ENCODE measurements at places on chromosomes 7 and 10.

DNA sequence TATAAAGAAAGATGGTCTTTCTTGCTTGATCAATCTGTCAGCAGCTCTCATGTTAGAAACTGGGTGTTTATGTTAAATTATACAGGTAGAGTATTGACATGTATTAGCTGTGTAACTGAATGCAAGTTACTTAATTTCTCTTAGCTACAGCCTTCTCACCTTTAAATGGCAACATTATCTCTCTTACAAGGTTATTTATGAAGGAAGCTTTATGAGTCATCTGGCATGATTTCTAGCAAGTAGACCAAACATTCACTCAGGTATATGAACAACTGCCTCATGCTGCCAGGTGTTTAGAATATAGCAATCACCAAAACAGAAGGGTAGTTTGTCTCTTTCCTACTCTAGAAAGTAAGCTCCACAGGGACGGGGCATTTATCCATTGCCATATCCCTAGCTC, 8.5 kb downstream of the ARL4A start:
- no peak for DNase-seq

GRCh38 chr10:87656431-87657072, 3.1 kb upstream of the PAPSS2 start:
- peak; percentile 7 for DNase-seq

- DNase-seq, result peak; percentile 9
Observed at GRCh38 chr7:155412416-155413253, 45.3 kb upstream of the EN2 start.

DNA sequence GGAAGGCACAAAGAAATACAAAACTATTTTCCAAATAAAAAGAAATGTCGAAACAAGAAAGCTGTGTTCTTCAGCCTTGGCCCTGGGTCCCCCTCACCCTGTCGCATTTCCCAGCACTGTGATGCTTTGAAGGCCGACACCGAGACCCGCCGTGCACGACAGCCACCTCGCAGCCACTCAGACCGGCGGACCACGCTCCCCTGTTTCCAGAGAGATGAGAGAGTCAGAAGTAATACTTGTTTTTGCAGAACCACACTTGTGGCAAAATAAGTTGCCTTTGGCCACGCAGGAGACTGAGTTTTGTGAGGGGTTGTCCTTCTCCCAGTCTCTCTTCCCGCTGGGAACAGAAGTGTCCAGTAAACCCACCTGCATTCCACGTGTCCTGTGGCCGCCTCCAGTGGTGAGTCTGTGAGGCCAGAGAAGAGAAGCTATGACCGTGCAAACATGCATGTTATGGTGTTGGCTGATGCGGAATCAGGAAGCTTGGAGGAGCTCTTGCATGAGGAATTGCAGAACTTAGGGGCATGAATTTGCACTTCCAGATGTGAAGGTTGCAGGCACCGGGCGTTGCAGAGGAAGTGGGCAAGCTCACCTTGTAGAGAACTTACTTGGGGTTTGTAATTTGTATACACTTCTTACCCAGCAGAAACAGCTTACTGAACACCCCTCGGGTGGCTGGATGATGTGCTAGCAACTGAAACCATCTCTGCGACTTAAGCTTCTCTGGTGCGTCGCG, 194.5 kb downstream of the EBF3 start:
- no peak for DNase-seq

DNA sequence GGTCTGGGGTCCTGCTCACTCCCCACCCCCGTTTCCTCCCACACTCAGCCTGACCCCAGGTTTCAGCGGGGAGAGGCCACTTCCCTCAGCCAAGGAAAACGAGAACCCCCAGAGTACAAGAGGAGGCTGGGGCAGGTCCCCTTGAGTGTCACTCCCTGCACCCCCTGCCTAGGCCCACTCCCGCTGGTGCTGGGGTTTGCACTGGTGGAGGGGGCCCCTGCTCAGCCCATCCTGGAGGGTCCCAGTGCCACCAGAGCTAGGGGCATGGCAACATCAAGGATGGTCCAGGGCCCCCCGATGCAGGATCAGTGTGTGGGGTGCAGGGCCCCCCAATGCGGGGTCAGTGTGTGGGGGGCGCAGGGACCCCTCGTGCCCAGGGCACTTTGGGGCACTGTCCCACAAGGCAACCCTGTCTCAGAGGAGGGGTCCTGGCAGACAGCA, 70.5 kb upstream of the KCTD7 start:
- DNase-seq, result no peak
